ENCODE measurements at places on chromosomes 2 and 18.

DNA sequence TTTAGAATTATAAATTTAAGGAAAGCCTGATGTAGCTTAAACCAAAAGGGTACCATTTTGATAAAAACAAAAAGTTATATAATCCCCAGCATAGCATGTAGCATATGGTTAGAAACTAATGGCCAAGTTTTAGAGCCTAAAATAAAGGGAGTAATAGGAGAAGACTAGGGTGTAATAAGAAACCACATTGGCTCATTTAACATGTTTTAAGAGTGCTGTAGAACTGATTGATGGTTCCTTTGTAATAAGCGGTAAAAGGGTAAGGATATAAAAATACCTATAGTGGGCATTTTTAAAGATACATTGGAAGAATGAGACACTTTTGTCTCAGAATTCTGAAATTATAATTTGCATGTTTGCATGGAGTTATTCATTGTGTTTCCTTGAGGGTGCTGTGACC is 1.9 kb downstream of the PSMA8 start:
- no peak for DNase-seq

- DNase-seq: no peak
Observed at GRCh38 chr18:23716966-23717365, 27.7 kb downstream of the LAMA3 start.

DNA sequence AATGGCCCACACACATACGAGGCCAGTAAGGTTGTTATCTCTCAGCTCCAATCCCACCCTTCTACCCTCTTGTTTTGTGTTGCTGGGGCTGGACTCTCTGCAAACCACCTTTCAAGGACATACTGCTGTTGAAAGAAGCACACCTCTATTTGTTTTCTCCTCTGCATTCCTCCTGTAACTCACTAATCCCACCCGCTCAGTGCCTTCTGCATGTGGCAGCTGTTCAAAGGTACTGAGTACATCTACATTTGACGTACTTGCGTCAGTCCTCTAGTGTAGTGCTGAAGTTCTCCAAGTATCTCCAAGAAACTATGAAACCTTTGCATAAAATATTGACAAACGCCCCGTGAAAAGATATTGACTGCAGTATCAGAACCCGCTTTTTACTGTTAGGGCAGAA is 310.6 kb downstream of the AFF3 start:
- DNase-seq: no peak

GRCh38 chr2:83470928-83471327 is 988.2 kb downstream of the SUCLG1 start:
- DNase-seq: no peak

- DNase-seq: no peak
Observed at GRCh38 chr18:56258178-56258577, 380.2 kb downstream of the TXNL1 start.

DNA sequence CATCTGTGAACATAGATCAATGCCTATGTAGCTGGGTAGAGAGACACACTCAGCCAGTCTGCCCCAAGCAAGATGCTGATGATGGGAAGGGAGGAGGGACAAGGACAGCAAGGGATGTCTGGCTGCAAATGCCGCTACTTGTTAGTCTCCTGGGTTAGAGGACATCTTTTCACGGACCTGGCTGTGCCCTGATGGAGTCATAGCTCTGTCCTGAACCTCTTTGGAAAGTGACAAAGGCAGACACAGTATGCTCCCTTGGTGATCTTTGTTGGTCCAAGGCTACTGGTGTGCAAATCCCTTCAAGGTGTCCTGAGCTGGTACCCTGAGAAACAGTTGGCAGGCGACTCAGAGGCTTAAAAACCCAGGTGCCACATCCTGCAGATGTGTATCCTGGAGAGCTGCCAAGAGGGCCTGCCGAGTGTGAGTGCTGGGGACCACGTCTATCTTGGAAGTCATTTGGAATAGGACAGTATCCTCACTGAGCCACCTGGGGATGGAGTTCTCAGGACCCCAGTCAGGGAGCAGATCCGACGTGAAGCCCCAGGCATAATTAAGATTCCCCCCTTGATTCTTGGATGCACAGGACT is 10.8 kb downstream of the FOSL2 start:
- no peak for DNase-seq

GRCh38 chr18:47343291-47343690 is 91.8 kb upstream of the SKOR2 start:
- no peak for DNase-seq

- peak; percentile 32 for DNase-seq
Observed at GRCh38 chr2:180033993-180034894, 27.1 kb upstream of the CWC22 start.

DNA sequence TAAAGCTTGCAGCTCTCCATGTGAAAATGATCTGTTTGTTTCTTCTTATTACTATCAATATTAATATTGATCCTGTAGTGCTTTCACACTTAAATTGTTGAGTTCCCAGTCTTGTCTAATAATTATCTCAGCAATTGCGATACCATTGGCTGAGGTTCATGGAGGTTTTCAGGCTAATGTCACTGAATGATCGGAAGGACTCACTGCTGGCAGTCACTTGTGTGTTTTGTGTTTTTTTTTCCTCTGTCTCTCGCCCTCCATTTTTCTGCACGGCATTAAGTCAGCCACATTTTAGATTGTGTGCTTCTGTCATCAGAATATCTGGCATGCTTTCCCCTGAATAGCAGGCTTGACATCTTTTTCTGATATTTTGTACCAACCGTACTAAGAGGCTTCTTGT is 43.7 kb downstream of the AGAP1 start:
- no peak for DNase-seq

GRCh38 chr2:28506112-28506910 is 10.5 kb downstream of the PLB1 start:
- DNase-seq: no peak

GRCh38 chr18:79546781-79547272 is 132.8 kb upstream of the CTDP1 start:
- DNase-seq: peak; percentile 51

DNA sequence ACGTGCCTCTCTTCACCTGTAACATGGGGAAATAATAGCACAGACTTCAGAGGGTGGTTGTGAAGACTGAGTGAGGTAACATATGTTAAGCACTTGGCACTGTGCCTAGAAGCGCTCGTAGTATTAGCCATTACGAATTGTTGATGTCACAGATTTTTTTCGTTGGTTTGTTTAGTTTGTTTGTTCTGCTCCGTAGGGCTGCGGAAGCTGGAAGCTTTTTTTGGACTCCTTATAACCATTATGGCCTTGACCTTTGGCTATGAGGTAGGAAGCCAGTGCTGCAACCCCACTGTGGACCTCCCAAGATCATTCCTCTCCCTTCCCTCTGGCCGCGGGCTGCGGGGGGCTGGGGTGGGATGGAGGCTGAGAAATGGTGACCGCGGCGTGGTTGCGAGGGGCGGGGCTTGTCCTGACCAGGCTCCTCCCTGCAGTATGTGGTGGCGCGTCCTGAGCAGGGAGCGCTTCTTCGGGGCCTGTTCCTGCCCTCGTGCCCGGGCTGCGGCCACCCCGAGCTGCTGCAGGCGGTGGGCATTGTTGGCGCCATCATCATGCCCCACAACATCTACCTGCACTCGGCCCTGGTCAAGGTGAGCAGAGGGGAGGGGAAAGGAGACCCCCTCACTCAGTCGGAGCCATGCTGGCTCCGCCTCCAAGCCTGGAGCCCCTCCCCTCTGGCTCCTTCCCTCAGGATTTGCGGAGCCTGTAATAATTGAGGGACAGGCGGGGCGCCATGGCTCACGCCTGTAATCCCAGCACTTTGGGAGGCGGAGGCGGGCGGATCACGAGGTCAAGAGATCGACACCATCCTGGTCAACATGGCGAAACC is 5.5 kb downstream of the SLC11A1 start:
- no peak for DNase-seq

GRCh38 chr2:199842631-199843395 is 8.2 kb downstream of the FTCDNL1 start:
- DNase-seq: no peak

DNA sequence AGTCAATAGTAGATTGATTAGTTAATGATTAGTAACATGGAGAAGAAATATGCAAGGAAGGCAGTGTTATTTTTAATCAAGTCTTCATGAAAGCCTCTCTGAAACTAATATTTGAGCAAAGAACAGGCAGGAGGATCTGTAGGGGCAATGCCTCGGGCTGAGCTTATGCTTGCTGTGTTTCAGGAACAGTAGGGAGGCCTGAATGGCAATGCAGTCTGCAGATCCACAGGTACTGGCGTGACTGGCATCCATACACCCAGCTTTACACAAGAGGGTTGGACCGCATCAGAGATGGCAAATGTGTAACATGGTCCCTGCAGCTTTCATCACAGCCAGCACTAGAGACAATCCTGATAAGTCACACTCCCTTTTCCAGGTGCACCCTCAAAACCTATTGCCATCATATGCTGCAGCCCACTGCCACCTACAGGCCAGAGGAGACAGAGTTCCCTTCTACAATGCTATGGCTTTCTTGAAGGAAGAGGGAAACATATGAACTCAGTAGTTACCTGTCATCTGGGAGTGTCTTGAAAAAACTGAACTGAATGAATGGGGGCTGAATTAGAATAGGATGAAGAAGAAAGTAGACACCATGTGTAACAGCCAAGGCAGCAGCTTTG is 582.4 kb upstream of the RAB6C start:
- peak; percentile 30 for DNase-seq

DNA sequence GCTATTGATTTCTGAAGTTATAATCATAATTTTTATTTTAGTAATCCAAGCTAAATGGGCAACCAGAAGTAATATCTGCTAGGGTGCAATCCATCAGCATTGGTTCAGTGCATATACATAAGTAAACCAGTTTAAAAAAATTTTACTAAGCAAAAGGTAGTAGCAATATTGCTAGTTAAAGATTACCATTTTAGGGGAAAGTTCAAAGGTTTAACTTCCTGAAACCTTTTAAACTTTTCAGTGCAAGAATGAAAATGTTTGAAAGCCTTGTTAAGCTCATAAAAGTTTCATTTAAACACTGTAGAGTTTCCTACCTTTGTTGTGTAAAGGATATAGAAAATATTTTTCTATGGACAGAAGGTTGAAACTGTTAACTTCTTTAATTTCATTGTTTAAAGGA is 31.0 kb upstream of the EPB41L5 start:
- no peak for DNase-seq

DNA sequence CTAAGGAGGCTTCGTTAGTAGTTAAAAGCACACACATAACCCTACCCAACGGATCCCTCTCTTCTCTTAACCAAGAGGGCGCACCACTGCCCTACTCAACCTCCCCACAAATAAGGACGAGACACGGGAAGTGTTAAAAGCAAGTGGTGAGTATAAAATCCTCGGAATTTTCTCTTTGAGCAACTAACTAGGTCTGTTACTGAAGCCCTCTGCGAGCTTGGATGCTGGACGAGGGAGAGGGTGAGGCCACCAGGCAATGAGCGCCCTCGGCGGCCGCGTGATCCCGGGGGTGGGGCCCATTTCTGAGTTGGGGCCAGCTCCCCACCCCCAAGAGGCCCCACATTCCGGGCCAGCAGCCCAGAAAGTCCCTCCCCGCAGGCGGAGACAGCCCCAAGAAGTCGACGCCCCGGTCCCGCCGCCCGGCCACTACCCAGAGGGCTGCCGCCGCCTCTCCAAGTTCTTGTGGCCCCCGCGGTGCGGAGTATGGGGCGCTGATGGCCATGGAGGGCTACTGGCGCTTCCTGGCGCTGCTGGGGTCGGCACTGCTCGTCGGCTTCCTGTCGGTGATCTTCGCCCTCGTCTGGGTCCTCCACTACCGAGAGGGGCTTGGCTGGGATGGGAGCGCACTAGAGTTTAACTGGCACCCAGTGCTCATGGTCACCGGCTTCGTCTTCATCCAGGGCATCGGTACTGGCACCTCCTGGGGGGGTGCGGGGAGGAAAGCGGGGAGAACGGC is at the start of gene CYBRD1:
CYBRD1 (plus strand) TSS at position 423 of the 736 bp plus-strand sequence; CDS start at position 495, 72 bp downstream.
- DNase-seq: no peak

DNA sequence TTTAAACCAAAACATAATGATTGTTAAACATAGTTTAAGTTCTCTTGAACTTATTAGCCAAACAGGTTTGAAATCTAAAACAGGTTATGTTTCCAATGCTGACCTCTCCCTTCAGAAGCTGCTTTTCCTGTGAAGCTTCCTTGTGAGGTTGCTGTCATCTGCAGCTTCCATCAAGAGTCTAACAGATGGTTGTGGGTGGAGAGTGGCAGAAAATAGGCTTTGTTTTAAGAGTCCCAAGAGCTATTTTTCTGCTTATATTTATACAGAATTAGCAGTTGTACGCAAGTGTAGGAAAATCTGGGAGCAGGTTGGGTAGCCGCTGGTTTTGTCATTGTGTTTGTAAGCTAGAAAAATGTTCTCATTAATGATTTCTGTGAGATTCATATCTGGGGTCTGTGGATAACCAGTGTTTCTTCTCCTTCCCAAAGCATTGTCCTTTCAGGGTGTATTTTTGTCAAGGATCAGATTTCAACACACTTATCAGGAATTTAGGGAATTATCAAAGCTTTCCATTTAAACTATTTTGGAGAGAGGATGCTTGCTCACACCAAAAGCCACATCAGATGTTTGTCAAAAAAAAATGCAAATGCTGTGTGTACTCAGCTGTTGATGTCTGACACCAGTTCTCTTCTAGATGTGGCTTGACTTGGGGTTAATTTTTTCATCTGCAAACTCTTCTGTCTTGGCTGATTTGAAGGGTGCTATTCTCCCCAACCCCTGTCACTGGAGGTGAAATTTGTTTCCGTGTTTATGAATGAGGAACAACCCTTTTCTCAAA is 78.1 kb upstream of the KIF5C start:
- DNase-seq: no peak

- peak; percentile 21 for DNase-seq
Observed at GRCh38 chr18:77067291-77068061, 65.1 kb downstream of the MBP start.

- no peak for DNase-seq
Observed at GRCh38 chr2:30705056-30705455, 102.2 kb downstream of the CAPN13 start.

DNA sequence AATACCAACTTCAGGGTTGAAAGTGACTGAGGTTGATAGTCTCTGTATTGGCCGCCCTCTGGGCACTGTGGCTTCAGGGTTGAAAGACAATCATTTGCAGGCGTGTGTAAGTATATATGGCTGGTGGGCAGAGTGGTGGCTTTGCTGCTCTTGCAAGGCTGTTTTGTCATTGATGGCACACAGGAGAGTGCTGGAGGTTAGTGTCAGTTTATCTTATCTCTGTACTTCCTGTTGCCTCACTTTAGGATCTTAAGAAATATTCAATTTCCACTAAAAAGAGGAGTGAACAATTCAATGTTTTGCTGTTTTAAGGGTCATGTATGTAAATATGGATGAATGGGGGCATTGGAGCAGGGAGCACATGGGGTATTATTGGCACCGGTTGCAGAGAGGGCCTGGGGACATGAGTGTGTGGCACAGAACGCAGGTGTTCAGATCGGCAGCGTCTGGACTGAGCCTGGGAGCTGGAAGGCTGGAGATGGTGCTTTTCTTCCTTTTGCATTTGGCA is 51.5 kb downstream of the NCK2 start:
- no peak for DNase-seq

DNA sequence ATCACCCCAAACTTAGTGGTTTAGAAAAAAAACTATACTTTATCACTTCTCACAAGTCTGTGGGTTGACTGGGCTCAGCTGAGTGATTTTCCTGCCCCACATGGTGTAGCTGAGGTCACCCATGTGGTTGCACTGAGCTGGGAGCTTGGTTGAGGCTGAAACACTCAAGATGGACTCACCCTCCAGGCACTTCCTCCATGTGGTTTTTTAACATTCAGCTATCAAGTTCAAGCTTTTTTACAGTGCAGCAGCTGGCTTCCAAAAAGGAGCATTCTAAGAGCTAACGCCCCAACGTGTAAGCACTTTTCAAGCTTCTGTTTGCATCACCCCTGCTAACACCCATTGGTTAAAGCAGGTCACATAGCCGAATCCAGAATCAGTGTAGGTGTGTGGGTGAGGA is 105.9 kb upstream of the CREB1 start:
- no peak for DNase-seq

All from COLO829 (cell line).